Stimulated activated CD8-positive, alpha-beta memory T cell treated with anti-CD3 and anti-CD28 coated beads, Interleukin-15, amount 100 ng/mL, for 48 hours (primary cell): ENCODE measurements at places on chromosomes 2 and 18.

DNA sequence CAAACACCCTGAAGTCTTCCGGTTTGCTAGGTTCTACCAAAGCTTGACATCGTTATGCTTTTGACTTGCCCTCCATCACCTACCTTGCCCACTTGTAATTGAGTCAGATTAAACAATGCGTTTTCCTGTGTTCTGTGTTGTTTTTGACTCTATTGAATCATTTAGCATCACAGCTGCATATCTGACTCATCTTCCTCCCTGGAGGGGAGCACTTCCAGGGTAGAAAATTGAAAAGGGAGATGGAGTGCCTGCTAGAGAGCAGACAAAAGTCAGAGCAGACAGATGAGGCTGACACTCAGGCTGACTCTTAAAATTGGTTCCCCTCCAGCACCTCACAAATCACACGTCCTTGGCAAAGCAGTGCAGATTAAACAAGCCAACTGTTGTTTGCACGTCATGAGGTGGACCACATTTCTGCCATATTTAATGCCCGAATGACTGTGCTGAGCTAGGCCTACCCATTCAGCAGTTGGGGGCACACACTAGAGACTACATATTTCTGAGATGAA is 2.2 kb downstream of the MPP4 start:
- no peak for DNase-seq

GRCh38 chr2:119730671-119731177 is 29.0 kb upstream of the PTPN4 start:
- DNase-seq = no peak

DNA sequence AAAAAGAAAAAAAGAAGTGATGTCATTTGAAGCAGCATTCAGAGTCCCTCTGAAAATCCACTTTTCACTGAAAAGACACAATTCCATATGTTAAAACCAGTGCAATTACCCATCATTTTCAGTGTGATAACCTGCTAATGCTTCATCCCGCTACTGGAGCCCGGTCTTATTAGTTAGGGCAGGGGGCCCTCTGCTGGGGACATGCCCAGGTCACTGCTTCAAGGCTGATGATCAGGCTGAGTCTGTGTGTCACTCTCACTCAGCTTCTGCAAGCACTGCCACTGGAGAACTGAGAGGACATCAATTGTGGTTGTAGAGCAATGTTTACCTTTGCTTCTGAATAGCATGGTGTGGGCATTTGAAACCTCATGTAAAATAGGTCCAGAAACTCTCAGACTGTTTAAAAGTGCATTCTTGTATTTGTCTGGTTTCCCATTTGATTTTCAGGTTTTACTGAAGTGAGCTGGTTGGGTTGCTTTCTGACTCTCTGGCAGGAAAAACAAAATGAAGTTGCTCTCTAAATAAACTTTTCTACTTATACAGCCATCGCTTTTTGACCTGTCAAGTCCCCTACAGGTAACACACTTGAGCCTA is 49.2 kb upstream of the NXPH2 start:
- no peak for DNase-seq

GRCh38 chr2:152348388-152348787 is 13.4 kb downstream of the FMNL2 start:
- DNase-seq = no peak

- no peak for DNase-seq
These were observed 776.8 kb downstream of the CCDC85A start for GRCh38 chr2:56960581-56960980.

DNA sequence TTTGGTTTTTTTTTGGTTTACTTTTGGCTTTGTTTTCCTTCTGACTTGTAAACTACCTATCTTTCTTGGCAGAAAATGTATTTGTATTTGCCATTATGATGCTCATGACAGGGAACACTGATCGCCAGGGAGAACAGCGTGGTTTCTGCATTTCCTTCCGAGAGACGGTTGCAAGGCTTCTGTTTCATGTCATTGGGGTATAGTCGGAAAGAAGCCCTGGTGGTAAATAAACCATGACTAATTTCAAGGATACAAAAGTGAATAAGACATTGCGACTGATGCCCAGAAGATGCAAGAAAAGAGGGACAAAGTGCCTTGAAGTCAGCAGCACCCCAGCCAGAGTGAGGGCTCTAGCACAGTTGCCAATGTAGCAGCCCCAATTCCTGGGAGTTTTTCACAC is 4.2 kb upstream of the CAPN14 start:
- no peak for DNase-seq

DNA sequence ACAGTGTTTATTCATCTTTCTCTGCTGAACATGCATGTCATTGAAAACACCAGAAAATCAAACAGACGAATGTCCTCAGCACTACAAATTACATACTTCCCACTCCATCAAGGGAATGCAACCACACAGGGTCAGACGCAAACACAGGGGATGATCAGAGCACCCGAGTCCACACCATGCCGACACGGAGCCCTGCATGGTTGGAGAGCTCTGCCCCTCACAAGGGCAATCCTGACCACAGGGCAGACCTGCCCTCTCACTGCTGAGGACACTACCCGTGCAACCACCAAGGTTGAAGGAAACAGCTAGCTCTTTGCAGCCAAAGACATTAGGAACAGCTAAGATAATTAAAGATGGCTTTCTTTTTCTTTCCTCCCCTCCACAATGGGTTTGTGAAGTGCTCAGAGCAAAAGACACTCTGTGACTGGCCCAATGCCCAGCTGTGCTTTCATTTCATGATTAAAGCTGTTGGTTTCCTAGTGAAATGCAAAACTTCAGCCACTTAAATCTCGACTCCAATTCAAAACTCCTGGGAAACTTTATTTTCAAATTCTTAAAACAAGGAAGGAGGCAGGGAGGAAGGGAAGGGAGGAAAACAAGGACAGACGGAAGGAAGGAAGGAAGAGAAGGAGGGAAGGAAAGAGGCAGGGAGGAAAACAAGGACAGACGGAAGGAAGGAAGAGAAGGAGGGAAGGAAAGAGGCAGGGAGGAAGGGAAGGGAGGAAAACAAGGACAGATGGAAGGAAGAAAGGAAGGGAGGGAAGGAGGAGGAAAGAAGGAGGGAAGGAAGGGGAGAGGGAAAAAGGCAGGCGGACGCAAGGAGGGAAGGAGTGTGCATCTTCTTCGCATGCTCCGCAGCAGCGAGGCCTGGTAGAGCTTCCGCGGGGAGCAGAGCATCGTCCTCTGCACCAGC is 65.8 kb downstream of the NDUFA10 start:
- no peak for DNase-seq

- DNase-seq = no peak
These were observed 39.1 kb upstream of the HS6ST1 start for GRCh38 chr2:128357506-128358370.

DNA sequence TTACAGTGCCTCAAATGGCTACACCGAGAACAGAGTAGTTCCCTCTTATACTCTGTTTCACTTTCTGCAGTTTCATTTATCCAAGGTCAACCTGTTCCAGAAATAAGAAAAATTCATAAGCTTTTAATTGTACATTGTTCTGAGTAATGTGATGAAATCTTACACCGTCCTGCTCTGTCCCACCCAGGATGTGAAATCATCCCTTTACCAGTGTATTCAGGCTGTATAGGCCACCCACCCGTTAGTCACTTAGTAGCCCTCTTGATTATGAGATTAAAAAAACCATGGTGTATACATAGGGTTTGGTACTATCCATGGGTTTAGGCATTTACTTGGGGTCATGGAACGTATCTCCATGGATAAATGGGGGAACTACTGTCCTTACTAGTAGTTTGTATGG is 29.8 kb downstream of the STARD6 start:
- no peak for DNase-seq

DNA sequence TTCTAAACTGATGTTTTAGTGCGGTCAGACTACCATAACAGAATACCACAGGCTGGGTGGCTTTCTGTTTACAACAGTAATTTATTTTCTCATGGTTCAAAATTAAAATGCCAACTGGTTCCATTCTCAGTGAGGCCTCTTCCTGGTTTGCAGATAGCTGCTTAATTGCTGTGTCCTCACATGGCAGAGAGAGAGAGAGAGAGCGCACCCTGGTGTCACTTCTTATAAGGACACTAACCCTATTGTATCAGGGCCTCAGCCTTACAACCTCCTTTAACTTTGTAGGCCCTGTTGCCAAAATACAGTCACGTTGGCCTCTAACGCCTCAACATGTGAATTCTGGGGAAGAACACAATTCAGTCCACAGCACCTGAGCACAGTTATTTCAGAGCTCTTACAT is 37.5 kb upstream of the ZNF385B start:
- no peak for DNase-seq

GRCh38 chr18:45568017-45568416 is 47.3 kb upstream of the SLC14A2 start:
- DNase-seq = no peak

GRCh38 chr18:23301972-23302371 is 151.1 kb upstream of the RIOK3 start:
- no peak for DNase-seq

- DNase-seq = no peak
These were observed 32.7 kb downstream of the ZFP36L2 start for GRCh38 chr2:43193652-43194120.

DNA sequence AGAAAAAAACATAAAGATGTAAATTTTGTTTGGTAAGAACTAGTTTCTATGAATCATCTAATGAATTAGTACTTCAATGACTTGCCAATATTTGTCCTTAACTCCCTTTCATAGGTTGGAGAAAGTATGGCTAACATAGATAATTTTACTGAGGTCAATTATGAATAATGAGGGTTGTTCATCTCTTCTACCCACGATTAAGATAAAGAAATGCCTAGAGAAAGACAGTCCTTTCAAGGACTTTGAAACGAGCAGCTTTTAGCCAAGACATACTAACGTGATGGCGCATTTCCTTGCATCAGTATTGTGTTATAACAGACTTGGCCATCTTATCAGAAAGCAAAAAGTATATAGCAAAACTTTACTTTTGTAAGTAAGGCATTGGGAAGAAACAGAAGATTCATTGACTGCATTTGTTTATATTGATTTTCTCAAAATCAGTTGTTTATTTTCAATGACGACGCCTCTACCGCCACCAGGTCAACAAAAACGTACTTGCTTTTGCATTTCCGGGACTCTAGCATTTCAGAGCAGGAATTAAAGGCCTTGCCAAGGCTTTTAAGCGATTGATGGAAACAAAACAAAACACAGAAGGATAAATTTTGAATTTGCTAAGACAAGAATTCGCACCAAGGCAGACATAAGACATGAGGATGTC is 961 bp downstream of the RBM43 start:
- no peak for DNase-seq

- DNase-seq = no peak
These were observed 1.1 kb downstream of the MREG start for GRCh38 chr2:216012133-216012829.

- DNase-seq = no peak
These were observed 97.9 kb upstream of the DLX2 start for GRCh38 chr2:172200495-172201085.

DNA sequence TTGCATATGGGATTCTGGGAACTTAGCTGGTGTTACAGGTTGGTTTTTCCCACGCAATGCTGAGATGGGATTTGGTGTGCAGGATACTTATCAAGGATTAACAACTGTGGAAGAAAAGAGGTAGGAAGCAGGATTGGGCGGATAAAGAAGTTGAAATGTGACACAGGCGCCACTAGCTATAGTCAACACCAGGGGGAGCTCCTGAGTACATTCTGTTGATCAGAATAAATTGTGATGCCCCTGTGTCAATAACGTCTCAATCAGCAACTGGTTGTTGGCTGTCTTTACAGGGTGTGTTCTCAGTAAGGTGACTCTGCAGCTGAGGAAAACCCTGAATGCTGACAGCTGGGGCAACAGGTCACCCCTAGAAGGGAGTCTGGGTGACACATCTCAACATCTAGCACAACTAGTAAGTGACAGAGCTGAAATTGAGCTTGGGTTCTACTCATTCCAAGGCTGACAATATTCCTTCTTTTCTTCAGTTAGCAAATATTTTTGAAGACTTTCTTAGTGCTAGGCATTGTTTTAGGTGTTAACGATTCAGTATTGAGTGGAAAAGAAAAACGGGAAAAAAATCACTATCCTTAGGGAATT is 143.0 kb downstream of the ARL6IP6 start:
- DNase-seq = no peak
